ENCODE measurements at places on chromosomes 3 and 15.

DNA sequence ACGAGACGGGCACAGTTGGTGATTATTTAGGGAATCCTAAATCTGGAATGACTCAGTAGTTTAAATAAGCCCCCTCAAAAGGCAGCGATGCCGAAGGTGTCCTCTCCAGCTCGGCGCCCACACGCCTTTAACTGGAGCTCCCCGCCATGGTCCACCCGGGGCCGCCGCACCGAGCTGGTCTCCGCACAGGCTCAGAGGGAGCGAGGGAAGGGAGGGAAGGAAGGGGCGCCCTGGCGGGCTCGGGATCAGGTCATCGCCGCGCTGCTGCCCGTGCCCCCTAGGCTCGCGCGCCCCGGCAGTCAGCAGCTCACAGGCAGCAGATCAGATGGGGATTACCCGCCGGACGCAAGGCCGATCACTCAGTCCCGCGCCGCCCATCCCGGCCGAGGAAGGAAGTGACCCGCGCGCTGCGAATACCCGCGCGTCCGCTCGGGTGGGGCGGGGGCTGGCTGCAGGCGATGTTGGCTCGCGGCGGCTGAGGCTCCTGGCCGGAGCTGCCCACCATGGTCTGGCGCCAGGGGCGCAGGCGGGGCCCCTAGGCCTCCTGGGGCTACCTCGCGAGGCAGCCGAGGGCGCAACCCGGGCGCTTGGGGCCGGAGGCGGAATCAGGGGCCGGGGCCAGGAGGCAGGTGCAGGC is 318.0 kb downstream of the FGF12 start:
- no peak for DNase-seq

DNA sequence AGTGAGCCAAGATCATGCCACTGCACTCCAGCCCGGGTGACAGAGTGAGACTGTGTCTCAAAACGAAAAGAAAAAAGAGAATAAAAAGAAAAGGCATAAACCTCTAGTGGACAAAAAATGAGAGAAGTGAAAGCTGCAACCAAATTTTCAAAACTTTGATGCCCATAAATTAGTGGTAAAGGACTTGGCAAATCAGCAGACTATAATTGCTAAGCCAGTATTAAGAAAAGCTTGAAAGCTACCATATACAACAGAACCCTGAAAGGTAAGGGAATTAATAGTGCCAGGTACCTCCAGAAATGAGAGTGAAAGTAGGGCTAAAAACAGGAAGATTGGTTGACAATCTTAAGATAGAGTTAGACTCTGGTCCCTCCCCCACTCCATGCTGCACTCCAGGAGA is 32.9 kb upstream of the SLC22A13 start:
- DNase-seq: no peak

DNA sequence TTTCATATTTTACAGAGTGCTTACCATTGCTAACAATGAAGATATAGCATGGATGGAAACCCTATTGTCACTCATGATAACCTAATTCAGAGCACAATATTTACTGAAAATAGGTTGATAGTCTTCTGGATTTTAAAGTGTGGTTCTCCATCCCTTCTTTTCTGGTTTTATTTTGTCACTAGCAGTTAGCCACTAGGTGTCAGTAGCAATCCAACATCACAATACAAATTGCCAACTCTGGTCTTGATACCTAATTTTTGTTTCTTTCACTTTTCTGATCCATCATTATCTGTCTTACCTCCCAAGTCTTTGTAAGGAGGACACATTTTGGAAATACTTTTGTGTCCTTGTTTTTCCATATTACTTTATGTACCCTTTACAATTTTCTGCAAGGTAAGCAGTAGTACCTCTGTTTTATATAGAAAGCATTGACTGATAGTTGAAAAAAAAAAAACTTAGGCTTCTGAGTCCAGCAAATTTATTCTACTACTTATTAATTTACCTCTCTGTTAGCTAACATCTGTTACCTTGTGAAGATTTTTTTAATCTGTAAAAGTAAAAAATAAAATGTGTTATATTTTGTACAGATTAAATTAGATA is 28.3 kb upstream of the CRYBG3 start:
- DNase-seq: no peak

DNA sequence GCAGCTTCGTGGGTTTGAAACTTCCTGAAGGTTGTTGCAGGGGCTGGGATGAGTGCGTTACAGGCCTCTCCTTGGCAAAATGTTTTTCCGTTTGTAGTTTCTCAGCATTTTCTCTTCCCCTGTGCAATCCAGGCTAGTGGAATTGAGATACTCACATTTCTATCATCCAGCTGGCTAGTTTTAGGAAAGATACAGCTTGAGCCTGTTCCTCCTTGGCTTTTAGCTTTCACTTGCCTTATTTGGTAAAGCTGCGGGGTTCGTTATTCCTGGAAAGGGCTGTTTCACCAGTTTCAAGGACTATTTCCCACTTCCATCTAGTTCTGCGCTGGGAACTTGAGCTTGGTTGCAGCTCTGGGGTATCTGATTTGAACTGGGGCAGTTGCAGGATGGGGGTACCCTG is 90.3 kb downstream of the ITPR1 start:
- DNase-seq: no peak

DNA sequence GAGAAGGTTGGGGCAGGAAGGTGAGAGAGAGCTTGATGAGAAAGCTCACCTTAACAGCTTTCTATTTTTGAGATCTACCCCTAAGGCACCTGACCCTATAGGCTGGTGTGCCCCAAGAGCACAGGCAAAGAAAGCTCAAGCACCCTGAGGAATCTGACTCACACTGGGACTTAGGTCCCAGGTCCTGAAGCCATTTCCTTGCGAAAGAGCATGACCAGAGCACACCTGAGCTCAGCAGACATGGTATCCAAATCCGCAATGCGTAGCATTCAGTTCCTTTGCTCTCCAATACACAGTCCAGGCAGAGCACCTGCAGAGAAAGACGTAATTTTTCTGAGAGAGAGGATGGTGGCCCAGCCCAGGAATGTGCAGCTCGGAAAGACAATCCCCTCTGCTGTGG is 112.1 kb upstream of the LPP start:
- no peak for DNase-seq

DNA sequence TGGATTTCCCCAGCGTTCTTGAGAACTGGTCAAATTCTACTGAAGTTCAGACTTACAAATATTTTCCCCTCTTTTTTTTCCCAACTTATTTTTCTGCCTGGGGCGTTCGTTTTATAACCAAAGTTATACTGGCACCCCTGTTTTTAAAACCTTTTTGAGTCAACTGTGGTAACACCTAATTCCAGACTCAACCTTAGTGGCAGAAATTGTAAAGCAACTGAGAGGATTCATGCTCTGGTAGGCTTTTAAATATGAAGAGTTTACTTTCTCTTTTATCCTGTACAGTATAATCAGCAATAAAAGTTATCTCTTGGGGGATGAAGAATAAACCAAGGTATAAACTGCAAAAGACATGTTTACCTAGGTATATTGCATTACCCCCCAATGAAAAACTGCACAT is 2.3 kb downstream of the IL5RA start:
- no peak for DNase-seq

All from stimulated activated CD4-positive, alpha-beta T cell treated with anti-CD3 and anti-CD28 coated beads, Interleukin-4, amount 100 ng/mL, for 4 hours (primary cell).